SIG-M5 (cell line): ENCODE measurements at places on chromosomes 1 and 21.

- no peak for DNase-seq
These were observed 12.6 kb downstream of the METTL13 start for GRCh38 chr1:171794085-171794484.

GRCh38 chr1:235999259-235999925 is 65.5 kb downstream of the NID1 start:
- DNase-seq = no peak

- no peak for DNase-seq
These were observed 10.9 kb upstream of the IFI16 start for GRCh38 chr1:158998781-158999161.

DNA sequence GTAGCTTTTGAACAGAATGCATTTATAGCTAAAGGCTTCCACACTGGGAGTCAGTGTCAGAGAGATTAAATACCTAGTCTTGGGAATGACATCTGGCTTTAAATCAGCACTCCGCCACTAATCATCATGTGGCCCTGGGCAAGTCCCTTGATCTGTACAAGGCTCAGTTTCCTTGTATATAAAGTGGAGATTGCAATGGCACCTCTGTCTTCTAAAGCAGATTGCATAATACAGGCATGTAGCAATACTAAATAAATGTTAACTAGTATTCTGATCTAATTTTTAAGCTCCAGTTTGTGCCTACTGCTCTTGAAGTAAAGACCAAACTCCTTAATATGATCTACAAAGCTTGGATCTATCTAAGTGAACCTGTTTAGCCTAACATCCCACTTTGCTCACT is 249.4 kb downstream of the PLPP3 start:
- DNase-seq = no peak

DNA sequence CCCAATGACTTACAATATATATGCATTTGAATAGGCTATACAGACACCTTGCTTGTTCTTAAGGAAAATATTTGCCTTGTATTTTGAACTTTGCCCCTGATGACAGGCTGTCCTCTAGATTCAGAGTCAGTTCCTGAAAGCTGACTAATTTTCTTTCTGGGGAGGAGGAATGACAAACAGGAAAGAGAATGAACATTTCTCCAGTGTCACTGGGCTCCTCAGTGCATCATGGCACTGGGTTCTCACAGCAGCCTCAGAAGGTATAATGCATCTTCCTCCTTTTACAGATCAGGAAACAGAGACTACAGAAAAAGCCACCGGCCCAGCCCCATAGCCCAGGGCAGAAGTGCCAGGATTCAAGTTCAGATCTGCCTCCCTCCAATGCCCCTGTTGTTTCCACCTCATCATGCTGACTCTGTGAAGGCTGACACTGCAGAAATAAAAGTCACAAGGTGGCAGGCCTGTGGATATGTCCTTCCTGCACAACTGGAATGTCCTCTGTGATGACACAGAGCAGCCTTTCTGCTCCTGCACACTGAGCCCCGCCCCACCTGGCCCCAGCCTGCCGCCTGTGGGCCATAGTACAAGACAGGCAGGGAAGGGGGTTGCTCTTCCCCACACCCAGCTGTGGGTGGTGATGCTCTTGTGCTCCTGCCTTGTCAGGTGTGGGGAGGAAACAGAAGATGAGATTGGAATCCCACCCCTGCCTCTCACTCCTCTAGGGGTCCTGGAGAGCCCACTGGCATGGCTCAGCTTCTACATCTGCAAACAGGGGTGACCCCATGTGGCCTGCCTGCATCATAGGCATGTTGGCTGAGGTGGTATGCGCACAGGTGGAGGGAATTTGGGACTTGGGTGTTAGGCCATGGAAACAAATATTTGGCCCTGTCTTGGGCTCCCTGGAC is 6.4 kb downstream of the TTC22 start:
- no peak for DNase-seq

DNA sequence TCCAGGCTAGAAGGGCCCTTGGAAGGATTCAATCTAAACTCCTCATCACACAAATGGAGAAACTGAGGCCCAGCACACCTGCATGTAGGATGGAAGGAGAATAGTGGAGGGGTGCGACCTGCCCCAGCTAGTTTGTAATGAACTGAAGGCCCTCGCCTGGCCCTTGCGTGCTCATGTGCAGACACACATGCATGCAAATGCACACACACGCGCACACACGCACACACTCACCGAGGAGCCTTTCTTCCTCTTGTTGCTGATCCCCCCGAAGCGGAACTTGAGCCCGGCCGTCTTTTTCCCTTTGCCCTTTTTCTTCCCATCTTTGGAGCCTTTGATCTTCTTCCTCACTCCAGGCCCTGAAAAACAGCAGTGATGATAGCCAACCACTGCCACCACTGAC is 27.9 kb downstream of the CHD5 start:
- DNase-seq = no peak

DNA sequence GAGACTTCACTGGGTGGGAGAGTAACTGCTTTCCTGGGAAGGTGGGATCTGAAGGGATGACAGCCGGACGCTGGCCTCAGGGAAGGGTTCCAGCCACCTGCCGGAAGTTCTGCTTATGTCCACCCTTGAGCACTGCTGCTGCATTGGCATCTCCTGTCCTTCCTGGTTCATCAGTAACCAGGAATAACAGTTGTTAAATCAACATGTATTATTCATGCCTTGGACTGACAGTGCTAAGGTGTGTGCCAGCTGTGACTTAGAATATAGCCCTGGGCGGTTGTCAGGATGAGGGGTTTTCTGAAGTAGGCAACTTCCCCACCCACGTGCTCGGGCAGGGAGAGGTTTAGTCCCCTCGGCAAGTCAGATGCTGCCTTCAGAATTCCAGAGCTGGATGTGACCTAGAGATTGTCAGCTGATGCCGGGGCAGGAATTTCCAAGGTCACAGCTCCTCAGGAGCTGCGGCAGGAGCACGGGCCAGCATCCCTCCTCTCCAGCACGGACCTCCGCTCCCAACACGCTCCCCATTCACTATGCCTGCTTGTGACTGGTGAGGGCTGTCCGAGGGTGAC is 17.9 kb downstream of the CLDN14 start:
- no peak for DNase-seq

GRCh38 chr1:52294580-52294979 is 71.4 kb downstream of the CC2D1B start:
- no peak for DNase-seq

DNA sequence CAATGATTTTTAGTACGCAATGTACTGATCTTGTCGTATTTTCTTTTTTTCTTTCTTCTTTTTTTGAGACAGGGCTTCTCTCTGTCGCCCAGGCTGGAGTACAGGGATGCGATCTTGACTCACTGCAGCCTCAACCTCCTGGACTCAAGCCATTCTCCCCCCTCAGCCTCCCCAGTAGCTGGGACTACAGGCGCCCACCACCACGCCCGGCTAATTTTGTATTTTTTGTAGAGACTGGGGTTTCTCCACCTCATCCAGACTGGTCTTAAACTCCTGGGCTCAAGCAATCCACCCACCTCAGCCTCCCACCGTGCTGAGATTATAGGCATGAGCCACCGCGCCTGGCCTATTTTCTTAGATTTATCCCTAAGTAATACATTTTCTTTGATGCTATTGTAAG is 43.9 kb upstream of the COL6A2 start:
- DNase-seq = no peak

GRCh38 chr1:187630653-187631380 is 802.1 kb downstream of the PLA2G4A start:
- DNase-seq = no peak

- no peak for DNase-seq
These were observed 729 bp upstream of the CDCA8 start for GRCh38 chr1:37691497-37692077.

GRCh38 chr21:14452727-14453241 is 69.8 kb upstream of the HSPA13 start:
- DNase-seq = no peak

DNA sequence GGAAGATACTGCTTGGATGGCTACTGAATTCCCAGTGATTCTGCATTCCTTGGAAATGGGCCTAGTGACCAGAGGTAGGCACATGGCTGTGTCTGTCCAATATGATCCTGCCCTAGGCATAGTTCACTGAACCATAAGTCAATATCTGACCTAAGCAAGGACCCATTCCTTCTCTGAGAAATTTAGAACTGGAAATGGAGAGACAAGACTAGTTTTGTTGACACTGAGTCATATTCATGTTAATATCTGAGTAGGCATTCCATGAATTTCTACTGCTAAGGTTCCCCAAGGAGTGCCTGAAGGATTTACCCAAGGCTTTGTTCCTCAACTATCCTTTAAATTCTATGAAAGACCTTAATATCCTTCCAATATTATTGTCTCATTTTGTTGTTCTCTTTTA is 329.8 kb upstream of the BEND5 start:
- no peak for DNase-seq

DNA sequence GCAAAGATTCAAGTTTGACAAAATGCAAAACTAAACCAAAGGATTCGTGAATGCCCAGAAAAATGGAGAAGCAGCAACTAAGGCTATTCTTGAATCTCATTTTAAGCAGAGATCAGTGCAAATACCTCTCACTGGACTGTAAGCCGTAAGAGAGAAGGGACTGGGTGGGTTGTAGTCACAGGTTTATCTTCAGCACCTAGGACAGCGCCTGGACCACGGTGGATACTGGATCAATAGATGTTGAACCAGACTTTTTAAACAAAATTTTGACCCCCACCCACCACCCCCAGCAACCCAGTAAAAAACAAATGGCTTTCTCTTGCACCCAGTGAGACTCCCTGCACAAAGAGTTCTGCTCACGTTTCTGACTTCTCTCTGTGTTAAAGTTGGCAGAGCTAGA is 347.1 kb downstream of the AJAP1 start:
- DNase-seq = no peak

DNA sequence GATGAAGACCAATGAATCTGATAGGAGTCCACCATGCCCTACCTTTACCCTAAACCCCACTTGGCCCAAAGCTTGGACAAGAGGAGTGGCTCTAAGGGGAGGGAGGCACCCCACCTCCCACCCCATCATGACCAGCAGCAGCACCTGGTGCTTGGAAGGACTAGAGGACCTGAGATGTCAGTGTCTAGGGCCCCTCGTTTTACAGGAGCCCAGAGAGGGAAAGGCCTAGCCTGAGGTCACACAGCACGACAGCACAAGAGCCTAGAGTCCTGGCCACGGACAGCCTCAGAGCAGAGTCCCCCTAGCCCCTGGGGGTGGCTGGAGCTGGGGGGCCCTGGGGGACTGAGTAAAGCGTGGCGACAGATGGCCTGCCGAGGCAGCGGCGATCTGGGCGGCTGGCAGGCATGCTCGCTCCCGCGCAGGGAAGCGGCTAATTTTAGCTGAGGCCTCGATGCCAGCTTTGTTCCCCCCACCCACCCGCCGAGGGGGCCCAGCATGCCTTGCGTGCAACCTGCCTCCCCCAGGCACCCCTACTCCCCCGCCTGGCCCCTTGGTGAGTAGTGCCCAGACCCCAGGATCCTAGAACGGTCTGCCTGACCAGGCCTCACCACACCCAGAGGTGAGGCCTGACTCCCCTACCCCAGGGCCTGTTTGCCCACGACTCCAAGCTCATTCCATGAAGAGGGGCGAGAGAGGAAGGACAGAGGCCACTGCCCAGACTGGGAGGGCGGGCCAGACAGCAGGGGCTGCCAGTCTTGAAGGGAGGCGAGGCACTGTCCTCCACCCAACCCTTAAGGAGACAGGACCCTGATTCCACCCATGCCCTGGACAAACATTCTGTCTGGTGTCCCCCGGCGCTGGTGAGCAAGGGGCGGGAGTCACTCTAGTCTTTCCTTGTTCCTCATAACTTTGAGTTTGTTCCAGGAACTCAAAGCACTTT is 39.0 kb downstream of the AHDC1 start:
- no peak for DNase-seq

GRCh38 chr1:19582318-19582717 is 61.8 kb upstream of the NBL1 start:
- no peak for DNase-seq

GRCh38 chr1:93798291-93798690 is 80.7 kb downstream of the DNTTIP2 start:
- DNase-seq = no peak

- DNase-seq = no peak
These were observed 17.0 kb downstream of the MARK1 start for GRCh38 chr1:220544901-220545303.

DNA sequence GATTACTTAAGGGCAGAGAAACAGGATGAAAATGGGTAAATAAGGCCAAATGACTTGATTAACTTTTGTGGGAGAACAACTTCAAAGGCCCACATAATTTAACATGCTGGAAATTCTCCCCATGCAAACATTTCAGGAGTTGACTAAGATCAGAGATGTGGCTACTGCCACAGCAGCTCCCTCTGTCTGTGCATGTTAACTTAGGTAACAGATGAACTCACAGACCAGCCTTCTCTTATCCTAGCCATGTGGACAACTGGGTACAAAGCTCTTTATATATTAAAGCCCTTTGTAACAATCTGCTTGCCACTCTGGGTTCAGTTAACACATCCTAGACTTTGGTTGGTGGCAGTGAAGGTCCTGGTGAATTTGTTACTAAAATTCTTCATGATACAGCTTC is 33.2 kb downstream of the BEND5 start:
- DNase-seq = no peak

DNA sequence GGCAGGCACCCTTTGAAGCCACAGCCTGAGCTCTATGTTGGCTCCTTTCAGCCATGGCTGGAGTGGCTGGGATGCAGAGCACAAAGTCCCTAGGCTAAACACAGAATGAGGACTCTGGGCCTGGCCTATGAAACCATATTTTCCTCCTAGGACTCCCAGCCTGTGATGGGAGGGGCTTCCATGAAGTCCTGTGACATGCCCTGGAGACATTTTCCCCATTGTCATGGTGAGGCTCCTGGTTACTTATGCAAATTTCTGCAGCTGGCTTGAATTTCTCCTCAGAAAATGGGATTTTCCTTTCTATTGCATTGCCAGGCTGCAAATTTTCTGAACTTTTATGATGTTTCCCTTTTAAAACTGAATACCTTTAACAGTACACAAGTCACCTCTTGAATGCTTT is 61.3 kb downstream of the VCAM1 start:
- DNase-seq = no peak

DNA sequence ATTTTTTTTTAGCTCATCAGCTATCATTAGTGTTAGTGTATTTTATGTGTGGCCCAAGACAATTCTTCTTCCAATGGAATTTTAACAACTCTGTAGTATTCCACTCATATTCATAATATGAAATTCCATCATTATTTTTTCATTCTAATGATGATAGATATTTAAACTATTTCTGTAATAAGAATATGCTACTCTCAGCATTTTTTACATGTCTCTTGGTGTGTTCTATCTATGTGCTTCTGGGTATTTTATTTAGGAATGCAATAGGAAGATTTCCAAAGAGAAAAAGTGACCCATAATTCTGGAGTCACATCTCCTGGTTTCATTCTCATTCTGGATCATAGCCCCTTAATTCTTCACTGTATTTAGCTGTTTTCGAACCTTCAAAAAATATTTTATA is 109.5 kb downstream of the LRRC53 start:
- no peak for DNase-seq

- DNase-seq = no peak
These were observed 4.0 kb downstream of the CLCA1 start for GRCh38 chr1:86472767-86473166.
